ENCODE measurements at places on chromosomes 3 and 15.

GRCh38 chr3:111813979-111814378 is 45.1 kb upstream of the PHLDB2 start:
- H3K27me3 ChIP-seq: no peaks in the 10 kb centered on the region
- H3K36me3 ChIP-seq: peaks cover 34% of the 10 kb centered on the region
- no peak for DNase-seq
- H3K27ac ChIP-seq: no peak overlapping the region

GRCh38 chr15:67085237-67085817 is 19.9 kb downstream of the SMAD3 start:
- no peak for DNase-seq
- H3K27ac ChIP-seq: no peak overlapping the region
- H3K36me3 ChIP-seq: peaks cover 6% of the 10 kb centered on the region
- H3K4me1 ChIP-seq: peaks cover 56% of the 10 kb centered on the region
- no peaks in the 10 kb centered on the region for H3K27me3 ChIP-seq

GRCh38 chr3:197793247-197793646 is 2.2 kb downstream of the LRCH3 start:
- H3K27me3 ChIP-seq: no peaks in the 10 kb centered on the region
- H3K4me3 ChIP-seq: peak overlapping the region; percentile 38
- peaks cover 12% of the 10 kb centered on the region for H3K4me1 ChIP-seq

DNA sequence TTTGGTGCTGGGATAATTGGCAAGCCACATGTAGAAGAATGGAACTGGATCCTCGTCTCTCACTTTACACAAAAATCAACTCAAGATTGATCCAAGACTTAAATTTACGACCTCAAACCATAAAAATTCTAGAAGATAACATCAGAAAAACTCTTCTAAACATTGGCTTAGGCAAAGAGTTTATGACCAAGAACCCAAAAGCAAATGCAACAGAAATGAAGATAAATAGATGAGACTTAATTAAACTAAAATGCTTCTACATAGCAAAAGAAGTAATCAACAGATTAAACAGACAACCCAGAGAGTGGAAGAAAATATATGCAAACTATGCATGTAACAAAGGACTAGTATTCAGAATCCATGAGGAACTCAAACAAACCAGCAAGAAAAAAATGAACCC is 80.1 kb downstream of the CLDN1 start:
- H3K4me3 ChIP-seq: no peak overlapping the region
- no peaks in the 10 kb centered on the region for H3K27me3 ChIP-seq
- DNase-seq: no peak

- H3K4me3 ChIP-seq: no peak overlapping the region
- no peaks in the 10 kb centered on the region for H3K27me3 ChIP-seq
- no peak for DNase-seq
Measured at GRCh38 chr3:175255698-175256097, 396.6 kb downstream of the NAALADL2 start.

GRCh38 chr3:136473716-136474326 is 223.7 kb downstream of the PCCB start:
- no peak for DNase-seq
- no peaks in the 10 kb centered on the region for H3K4me1 ChIP-seq
- no peak overlapping the region for H3K4me3 ChIP-seq
- H3K36me3 ChIP-seq: peaks cover 45% of the 10 kb centered on the region

DNA sequence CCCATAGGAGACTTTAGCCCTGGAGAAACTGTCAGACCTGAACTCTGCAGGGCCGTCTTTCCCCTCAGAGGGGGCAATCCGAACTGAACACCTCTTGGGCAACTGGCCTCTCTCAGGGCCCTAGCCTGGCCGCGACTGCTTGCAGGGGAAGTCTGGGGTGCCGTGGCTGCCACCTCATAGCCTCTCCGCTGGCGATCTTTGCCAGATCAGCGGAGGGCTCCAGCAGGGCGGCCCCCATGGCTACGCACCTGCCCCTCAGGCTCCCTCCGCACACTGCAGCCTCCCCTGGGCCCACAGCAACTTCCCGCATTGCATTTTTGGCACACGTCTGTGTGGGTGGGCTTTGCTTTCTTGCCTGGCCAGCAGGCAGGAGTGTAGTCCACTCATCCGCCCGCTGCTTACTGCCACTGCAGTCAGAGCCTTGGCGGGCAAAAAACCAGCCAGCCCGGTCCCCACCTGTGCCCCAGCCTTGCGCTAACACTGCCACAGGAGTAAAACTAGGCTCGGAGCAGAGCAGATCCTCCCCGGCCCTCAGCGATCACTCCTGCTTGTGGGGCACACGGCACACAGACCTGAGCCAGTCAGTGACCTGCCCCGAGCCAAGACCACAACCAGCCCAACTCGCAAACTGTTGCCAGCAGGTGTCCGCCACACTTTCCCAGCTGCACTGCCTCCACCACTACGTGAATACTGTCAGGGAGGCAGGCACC is 266.8 kb upstream of the CBLB start:
- H3K27ac ChIP-seq: no peak overlapping the region
- peaks cover 2% of the 10 kb centered on the region for H3K36me3 ChIP-seq
- H3K4me3 ChIP-seq: no peak overlapping the region
- peaks cover 4% of the 10 kb centered on the region for H3K4me1 ChIP-seq
- no peak for DNase-seq

GRCh38 chr3:126956866-126957650 is 25.9 kb upstream of the PLXNA1 start:
- no peak for DNase-seq
- no peaks in the 10 kb centered on the region for H3K27me3 ChIP-seq
- no peak overlapping the region for H3K27ac ChIP-seq
- H3K4me3 ChIP-seq: no peak overlapping the region

- H3K27ac ChIP-seq: no peak overlapping the region
- H3K4me1 ChIP-seq: peaks cover 2% of the 10 kb centered on the region
- H3K27me3 ChIP-seq: peaks cover 6% of the 10 kb centered on the region
- DNase-seq: no peak
- H3K36me3 ChIP-seq: no peaks in the 10 kb centered on the region
- no peak overlapping the region for H3K4me3 ChIP-seq
Measured at GRCh38 chr3:183122257-183122932, 23.1 kb upstream of the MCCC1 start.

- peak overlapping the region; percentile 3 for H3K27ac ChIP-seq
- H3K36me3 ChIP-seq: no peaks in the 10 kb centered on the region
- no peak for DNase-seq
- no peak overlapping the region for H3K4me3 ChIP-seq
- H3K4me1 ChIP-seq: no peaks in the 10 kb centered on the region
Measured at GRCh38 chr15:33766389-33766788, 201.9 kb upstream of the CHRM5 start.

GRCh38 chr3:83457551-83457950 is 1501.2 kb upstream of the CADM2 start:
- H3K4me3 ChIP-seq: no peak overlapping the region
- no peaks in the 10 kb centered on the region for H3K27me3 ChIP-seq
- peaks cover 5% of the 10 kb centered on the region for H3K4me1 ChIP-seq
- no peak overlapping the region for H3K27ac ChIP-seq
- no peaks in the 10 kb centered on the region for H3K36me3 ChIP-seq

Measured in progenitor cell of endocrine pancreas (in vitro differentiated cells).